ENCODE measurements at places on chromosomes 16 and 17.

- no peak for DNase-seq
Observed at GRCh38 chr17:10681866-10682446, 15.4 kb downstream of the SCO1 start.

GRCh38 chr16:50944033-50944432 is 202.1 kb downstream of the CYLD start:
- DNase-seq: no peak

- no peak for DNase-seq
Observed at GRCh38 chr16:20064931-20065330, 8.8 kb downstream of the GPR139 start.

- no peak for DNase-seq
Observed at GRCh38 chr17:7626956-7627249, 718 bp downstream of the SAT2 start.

- DNase-seq: peak; percentile 46
Observed at GRCh38 chr16:85611444-85612190, 1.5 kb upstream of the GSE1 start.

DNA sequence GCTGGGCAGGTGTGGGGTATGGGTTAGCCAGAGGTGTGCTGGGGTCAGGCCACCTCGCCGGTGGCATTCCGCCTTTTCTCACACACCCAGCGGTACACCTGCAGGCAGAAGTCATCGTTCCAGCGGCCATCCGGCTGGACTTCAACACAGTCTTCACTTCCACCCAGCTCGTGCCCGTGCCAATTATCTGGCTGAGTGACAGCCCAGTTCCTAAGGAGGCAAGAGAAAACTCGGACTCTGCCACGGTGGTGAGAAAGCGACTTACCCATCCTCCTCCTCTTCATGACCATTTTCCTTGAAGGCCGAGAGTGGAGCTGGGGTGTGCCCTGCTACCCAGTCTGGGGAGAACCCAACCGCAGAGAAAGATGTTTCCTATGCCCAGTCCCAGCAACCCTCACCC is 13.1 kb downstream of the ASGR2 start:
- DNase-seq: no peak

- DNase-seq: no peak
Observed at GRCh38 chr17:31389657-31390381, 1.7 kb upstream of the RAB11FIP4 start.

GRCh38 chr16:1965396-1966001 is 873 bp upstream of the RPS2 start:
- peak; percentile 22 for DNase-seq

- DNase-seq: no peak
Observed at GRCh38 chr17:68161644-68162428, 86.0 kb upstream of the AMZ2 start.

- no peak for DNase-seq
Observed at GRCh38 chr17:16513873-16514272, 21.9 kb upstream of the LRRC75A start.

DNA sequence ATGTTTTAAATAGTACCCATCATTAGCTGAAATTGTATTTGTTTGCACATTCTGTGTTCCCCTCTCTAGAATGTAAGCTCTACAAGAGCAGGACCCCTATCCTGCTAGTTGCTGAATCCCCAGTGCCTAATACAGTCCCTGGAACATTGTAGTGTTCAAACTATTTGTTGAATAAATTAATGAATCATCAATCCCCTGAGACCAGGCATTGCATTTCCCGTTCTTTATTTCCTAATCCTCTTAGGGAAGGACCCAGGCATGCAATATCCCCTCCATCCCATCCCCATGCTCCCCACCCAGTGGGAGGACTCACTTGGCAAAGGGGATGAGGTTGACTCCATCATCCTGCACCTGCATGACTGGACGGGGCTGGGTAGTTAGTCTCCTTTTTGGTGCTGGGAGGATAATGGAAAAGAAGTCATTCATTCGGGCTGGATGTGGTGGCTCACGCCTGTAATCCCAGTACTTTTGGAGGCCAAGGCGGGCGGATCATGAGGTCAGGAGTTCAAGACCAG is 3.2 kb downstream of the INCA1 start:
- no peak for DNase-seq

DNA sequence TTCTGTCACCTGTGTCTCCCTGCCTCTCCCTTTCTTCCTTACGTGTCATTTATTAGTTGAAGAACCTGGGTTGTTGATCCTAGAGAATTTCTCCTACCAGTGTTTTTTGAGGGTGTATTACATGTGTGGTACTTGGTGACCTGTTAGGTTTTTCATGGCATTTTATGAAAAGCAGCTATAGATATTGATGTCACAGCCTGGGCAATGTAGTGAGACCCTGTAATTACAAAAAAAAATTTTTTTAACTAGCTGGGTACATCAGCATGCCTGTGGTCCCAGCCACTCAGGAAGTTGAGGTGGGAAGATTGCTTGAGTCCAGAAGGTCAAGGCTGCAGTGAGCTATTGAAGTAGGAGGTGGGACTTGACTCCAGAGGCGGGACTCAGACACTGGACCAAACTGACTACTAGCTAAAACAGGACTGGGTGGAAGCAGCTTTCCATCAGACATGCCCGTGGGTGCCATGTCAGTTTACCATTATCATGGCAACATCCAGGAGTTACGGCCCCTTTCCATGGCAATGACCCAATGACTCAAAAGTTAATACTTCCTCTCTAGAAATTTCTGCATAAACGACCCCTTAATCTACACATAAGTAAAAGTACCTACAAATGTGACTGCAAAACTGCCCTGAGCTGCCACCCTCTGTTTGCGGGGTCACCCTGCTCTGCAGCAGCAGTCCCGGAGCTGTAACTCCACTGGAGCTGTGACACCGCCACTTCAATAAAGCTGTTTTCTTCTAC is 311.4 kb downstream of the SNX29 start:
- no peak for DNase-seq

DNA sequence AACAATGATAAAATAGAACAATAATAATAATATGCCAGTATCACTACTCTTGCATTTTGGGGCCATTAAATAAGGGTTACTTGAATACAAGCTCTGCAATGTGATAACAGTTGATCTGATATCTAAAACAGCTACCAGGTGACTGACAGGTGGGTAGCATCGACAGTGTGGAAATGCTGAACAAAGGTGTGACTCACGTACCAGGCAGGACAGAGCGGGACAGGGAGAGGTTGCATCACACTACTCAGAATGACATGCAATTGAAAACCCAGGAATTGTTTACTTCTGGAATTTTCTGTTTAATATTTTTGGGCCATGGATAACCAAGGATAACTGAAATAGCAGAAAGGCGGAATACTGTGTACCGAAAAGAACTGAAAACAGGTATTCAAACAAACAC is 15.8 kb upstream of the ZNF19 start:
- no peak for DNase-seq

- no peak for DNase-seq
Observed at GRCh38 chr17:62617894-62618472, 9.5 kb upstream of the MRC2 start.

GRCh38 chr16:69320740-69321073 is 9.6 kb downstream of the VPS4A start:
- no peak for DNase-seq

- no peak for DNase-seq
Observed at GRCh38 chr17:40616592-40616991, 31.0 kb downstream of the SMARCE1 start.

DNA sequence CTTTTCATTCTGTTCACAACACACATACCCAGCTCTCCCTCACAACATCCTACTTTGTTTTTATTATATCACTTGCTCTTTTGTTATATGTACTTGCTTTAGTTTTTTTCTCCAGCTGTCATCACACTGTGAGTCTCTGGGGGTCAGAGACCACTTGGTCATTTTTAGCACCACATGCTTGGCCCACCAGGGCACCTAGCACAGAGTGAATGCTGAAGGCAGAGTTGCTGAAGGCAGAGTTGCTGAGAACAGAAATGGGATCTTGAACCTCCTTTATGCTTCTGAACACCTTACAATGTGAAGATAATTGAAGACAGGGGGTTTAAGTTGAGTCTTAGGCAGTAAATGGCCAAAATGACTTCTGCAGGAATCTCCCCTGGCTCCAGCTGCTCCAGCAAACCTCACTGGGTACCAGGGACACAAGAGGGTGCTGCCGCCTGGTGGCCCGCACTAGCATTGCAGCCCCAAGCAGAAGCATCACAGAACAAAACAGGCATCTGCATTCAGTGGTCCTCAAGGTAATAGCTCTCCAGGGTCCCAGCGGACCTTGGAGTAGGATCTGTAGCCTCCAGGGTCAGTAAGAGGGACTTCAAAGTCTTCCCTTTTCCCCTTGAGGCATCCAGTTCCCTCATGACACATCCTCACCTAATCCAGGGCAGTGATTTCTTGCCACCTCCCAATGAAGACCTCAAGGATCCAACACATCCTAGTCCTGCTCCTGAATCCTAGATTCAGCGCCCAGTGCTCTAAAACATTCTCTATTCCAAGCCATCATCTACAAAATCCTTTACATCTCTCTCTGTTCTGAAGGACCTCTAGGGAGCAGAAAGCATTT is 1972.6 kb downstream of the TP53TG3F start:
- peak; percentile 11 for DNase-seq

DNA sequence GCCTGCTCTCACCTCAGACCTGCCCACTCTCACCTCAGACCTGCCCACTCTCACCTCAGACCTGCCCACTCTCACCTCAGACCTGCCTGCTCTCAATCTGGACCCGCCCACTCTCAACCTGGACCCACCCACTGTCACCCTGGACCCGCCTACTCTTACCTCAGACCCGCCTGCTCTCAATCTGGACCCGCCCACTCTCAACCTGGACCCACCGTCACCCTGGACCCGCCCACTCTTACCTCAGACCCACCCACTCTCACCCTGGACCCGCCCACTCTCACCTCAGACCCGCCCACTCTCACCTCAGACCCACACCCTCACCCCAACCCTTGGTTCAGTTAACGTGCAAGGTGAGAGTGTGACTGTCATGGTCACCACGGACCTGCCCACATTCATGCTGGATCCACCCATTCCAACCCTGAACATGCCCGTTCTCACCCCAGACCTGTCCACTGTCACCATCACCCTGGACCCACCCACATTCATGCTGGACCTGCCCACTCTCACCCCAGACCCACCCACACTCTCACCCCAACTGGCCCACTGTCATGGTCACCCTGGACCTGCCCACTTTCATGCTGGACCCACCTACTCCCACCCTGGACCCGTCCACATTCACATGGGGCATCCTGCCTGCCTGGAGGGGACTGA is 31.2 kb upstream of the ENPP7 start:
- DNase-seq: no peak

- DNase-seq: no peak
Observed at GRCh38 chr17:18331879-18332278, 16.8 kb downstream of the SMCR8 start.

Data from stimulated activated CD4-positive, alpha-beta T cell treated with anti-CD3 and anti-CD28 coated beads, Interleukin-1b, Interleukin-23, amount 100 ng/mL, for 48 hours (primary cell).